ENCODE measurements at places on chromosomes 12 and 14.

DNA sequence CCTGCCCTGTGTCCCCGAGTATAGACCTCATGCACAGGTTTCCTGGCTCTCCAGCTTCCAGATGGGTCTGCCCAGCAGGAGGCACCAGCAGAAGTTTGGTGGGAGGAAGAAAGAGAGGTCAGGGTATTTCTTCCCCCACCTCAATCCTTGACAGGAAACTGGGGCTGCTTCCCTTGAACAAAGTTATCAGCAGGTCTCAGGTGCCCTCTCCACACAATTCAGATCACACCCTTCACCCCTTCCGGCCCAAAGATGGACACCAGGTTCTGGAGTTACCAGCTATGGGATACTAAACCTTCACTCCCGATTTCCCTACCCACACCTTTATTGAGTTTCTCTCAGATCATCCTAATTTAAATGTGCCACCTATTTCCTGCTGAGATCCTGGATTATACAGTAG, 1.2 kb downstream of the SART3 start:
- DNase-seq: no peak

DNA sequence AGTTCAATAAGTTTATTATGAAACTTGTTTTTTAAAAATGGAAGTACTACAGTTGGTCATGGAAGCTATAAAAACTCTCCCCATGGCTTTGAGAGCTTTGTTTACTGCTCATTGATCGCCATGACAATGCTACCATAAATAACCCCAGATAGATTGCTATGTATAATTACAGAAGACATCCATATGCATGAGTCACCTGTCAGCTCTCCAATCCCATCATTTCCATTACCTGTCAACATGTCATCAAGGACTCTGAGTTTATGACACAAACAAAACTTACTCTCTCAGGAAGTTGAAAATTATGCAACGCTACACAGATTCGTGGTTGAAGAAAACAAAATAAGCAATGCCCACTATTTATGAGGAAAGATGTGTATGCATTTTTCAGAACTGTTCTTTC, 144.4 kb downstream of the SEC23A start:
- DNase-seq: no peak

GRCh38 chr12:125114365-125115141, 49.3 kb downstream of the AACS start:
- no peak for DNase-seq

DNA sequence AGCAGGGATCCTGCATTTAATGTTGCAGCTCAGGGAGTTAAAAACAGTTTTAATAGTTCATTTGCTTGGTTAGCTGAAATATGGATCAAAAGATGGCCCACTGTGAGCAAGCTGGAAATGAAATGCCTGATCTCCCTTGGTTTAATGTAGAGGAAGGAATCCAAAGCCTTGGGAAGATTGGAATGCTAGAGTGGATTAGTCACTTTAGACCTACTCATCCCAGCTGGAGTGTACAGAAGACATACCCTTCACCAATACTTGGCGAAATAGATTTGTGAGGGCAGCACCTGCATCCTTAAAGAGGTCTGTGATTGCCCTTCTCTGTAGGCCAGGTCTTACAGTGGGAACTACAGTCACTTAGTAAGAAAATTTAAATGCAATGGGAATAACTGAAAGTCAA, 58.0 kb upstream of the KRAS start:
- DNase-seq: no peak

- DNase-seq: no peak
Observed at GRCh38 chr12:1056390-1056789, 65.4 kb downstream of the ERC1 start.

DNA sequence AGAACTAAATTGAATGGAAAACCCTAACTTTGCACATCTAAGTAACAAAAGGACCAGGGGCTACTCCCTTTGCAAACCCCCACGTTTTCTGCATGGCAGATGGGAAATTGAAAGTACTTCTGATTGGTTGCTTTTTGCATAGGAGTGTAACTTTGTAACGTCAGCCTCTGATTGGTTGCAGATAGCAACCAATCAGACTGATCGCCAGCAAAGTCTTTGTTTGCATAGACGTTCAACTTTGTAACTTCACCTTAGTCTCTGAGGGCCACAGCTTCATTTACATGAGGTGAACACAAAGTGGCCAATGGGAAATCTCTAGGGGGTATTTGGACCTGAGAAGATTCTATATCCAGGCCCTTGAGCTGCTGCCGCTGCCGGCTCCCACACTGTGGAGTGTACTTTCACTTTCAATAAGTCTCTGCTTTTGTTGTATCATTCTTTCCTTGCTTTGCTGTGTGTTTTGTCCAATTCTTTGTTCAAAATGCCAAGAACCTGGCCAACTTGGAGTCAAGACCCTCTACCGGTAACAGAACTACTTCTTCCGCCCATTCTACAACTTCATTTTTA, 102.5 kb upstream of the PRICKLE1 start:
- no peak for DNase-seq

GRCh38 chr14:64732536-64733120, 28.4 kb downstream of the PLEKHG3 start:
- no peak for DNase-seq

- DNase-seq: no peak
Observed at GRCh38 chr12:118371321-118372282, 1.1 kb downstream of the TAOK3 start.

DNA sequence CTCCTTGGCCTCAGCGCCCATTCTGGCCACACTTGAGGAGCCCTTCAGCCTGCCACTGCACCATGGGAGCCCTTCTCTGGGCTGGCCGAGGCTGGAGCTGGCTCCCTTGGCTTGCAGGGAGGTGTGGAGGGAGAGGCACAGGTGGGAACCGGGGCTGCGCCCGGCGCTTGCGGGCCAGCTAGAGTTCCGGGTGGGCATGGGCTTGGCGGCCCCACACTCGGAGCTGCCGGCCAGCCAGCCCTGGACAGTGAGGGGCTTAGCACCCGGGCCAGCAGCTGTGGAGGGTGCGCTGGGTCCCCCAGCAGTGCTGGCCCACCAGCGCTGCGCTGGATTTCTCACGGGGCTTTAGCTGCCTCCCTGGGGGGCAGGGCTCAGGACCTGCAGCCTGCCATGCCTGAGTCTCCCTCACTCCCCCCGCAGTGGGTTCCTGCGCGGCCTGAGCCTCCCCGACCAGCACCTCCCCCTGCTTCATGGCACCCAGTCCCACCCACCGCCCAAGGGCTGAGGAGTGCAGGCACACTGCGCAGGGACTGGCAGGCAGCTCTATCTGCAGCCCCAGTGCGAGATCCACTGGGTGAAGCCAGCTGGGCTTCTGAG, 28.0 kb downstream of the TMEM117 start:
- no peak for DNase-seq

DNA sequence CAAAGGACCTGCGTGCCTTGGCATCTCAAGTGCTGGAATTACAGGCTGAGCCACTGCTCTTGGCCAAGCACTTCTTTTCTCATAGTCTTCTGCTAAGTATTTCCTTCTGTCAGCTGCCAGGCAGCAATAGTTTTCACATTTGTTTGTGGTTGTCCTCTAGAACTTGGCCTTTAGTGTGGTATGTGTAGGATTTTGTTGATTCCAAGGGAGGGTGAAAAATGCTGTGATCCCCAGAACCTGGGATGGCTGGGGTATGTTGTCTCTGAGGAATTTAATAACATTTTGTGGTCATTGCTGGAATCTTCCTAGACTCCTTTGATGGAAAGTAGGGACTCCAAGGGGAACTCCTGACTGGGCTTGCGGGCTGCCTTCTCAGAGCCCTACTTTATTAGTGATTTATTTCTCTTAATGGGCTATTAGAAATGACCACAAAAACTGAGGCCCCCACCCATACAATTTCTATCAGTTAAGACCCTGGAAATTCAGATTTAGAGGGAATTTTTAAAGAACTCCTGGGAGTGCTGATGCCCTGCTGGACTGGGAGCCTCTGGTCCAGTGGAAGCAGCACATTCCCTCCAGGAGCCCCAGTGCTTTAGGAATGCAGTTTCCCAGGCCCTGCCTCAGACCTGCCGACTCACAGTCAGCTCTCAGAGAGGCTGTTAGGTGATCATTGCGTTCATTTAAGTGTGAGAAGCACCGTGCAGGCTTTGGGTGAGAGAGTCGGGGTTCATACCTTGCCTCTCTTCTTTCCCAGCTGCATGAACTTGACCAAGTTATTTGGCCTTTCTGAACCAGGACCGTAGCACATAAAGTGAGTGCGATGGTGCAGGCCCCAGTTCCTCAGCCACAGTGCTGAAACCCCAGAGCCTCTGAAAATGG, 22.7 kb downstream of the TRAF3 start:
- DNase-seq: no peak

GRCh38 chr12:6058481-6059161, 65.8 kb downstream of the VWF start:
- DNase-seq: no peak

GRCh38 chr12:3752741-3753486, at the start of gene CRACR2A:
CRACR2A (minus strand) TSS chr12:3753109; CDS start chr12:3696999, 56,110 bp downstream.
- no peak for DNase-seq

- DNase-seq: no peak
Observed at GRCh38 chr12:93407054-93407962, 29.6 kb downstream of the NUDT4 start.

- no peak for DNase-seq
Observed at GRCh38 chr12:87704374-87704773, 324.8 kb downstream of the C12orf50 start.

- peak; percentile 4 for DNase-seq
Observed at GRCh38 chr14:38839694-38840365, 263.2 kb downstream of the SEC23A start.

DNA sequence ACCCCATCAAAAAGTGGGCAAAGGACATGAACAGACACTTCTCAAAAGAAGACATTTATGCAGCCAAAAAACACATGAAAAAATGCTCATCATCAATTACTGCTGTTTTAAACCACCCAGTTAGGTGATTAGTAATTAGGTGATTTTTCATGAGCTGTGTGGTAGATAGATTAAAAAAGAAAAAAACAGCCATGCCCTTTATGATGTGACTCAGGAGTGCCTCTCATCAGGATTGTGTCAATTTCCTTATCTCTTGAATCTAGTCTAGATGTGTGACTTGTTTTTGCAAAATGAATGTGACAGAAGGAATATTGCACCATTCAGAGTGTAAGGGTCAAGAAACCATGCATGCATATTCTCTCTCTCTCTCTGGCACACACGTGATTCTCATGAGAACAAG, 5.7 kb downstream of the OR10A7 start:
- no peak for DNase-seq

DNA sequence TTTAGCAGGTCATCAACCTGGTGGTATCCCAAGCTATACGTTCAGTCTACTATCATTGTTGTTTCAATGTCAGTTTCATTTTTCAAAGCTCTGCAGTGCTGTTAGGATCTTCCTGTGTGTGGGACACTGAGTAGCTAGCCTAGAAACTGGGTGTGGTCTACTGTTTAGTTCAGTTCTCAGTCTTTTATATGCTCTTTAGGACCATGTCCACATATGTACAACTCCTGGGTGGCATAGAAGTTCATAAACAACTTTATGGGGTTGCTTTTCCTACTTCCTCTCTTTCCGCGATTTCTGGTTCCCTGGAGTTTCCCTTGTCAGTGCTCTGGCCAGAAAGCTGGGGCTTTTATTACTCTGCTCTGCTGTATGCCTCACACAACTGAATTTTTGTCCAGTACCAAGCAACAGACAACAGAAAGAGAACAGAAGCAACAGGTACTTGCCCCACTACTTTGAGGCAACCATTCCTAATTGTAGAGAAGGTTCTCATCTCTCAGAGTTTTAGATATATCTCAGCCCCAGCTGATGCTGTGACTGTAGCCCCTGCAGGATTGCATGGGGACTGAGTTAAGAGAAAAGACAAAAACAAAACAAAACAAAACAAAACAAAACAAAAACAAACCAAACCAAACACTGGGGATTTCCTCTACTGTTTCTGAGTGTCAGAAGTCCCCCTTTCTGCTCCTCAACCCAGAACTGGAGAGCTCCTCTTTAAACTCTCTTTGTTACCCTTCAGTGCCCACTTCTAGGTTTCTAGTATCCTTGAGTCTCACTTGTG, 30.3 kb downstream of the MIS18BP1 start:
- DNase-seq: no peak

DNA sequence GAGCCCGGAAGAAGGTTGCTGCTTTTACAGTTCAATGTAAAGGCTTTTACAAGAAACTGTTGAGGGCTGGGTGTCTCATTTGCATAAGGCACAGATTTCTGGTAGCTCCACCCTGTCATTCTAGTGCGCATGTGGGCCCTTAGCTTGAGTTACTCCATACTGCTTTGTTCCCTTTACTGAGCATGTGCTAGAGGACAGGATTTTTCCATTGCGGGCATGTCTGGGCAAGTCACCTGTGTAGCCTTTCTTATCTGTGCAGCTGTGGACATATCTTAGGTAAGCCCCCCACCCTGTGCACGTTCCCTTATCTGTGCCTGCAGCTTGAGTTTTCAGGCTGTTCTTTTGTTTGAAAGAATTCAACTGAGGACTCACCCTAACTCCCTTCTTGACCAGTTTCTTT, 56.2 kb upstream of the ARHGAP5 start:
- no peak for DNase-seq

DNA sequence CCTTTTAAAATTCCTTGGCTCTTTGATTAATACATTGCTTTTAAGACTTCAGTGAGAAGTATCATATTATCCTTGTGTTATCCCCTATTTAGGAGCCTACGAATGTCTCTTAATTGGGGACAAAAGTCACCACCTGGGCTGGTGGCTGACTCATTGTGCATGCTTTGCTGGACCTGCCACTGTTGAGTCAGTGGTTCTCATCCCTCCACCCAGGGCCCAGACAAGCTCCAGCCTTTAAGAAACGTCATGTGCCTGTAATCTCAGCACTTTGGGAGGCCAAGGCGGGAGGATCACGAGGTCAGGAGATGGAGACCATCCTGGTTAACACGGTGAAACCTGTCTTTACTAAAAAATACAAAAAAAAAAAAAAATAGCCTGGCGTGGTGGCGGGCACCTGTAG, 57.9 kb downstream of the OTX2 start:
- DNase-seq: no peak

DNA sequence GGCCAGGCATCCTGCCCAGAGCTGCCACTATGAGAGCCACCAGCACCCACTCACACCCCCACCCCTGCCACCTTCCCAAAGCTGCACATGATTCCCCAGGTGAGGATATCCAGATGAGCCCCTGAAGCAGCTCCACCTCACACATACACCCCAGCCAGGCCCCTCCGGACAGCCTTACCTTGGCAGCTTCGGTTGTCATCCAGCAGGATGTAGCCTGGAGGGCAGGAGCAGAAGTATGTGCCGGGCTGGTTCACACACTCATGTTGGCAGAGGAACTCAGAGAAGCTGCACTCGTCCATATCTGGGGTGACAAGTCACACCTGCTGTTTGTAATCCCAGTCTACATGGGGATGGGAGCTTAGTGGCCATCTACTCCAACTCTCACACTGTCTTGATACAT, 15.4 kb upstream of the TC2N start:
- DNase-seq: no peak

DNA sequence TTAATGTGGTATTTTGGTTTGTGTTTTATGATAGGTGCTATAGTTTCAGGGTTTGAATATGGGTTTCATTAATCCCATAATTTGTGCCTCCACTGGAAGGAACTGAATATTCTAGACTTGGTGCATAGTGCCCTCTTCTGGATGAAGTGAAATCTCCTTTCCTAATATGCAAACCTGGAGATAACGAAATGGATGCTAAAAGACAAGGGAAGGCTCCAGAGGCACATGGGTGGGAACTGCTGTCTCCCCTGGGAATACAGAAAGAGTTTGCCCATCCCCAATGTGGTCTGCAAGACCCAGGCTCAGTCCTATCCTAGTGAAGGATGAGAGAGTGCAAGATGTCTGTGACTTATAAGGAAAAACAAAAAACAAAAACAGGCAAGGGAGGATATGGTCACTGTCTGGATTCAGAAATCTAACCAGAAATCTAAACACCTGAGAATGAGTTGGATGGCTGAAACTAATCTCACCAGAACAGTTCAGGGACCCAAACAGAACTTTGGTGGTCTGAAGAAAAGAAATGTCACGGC, 142.3 kb upstream of the TMPO start:
- no peak for DNase-seq

GRCh38 chr14:64581363-64581762, 31.6 kb downstream of the PPP1R36 start:
- no peak for DNase-seq

All from kidney epithelial cell (primary cell).